ENCODE measurements at places on chromosomes 16 and 17. TPM values are rescaled to one million over a fixed set of nuclear protein-coding genes. Genes with fewer than 3 reads are reported as not detected.

Gene ZNF213
- total RNA-seq, result 3.2 TPM

Gene NOXO1
- under 0.01 TPM for total RNA-seq

Gene DLX4
- total RNA-seq, result not detected

Gene MGRN1
- 15.7 TPM for total RNA-seq

Gene RIPOR1
- total RNA-seq, result 23.4 TPM

Gene CACNG3
- not detected for total RNA-seq

Gene SLC6A4
- total RNA-seq, result 5.0 TPM

Gene PYY
- not detected for total RNA-seq

Gene HCFC1R1
- 6.1 TPM for total RNA-seq

Gene RSL1D1
- total RNA-seq, result 23.4 TPM

Gene DNASE1L2
- 0.22 TPM for total RNA-seq

Gene KRTAP4-6
- not detected for total RNA-seq

Gene CLDN9
- not detected for total RNA-seq

Gene TLCD2
- total RNA-seq, result 1.2 TPM

Gene TSPOAP1
- under 0.01 TPM for total RNA-seq

Gene CCL16
- under 0.01 TPM for total RNA-seq

Gene SLC5A11
- not detected for total RNA-seq

Gene KRTAP1-1
- total RNA-seq, result not detected

Gene CCL8
- not detected for total RNA-seq

Gene NLGN2
- total RNA-seq, result 1.3 TPM

Gene SLC47A1
- 0.40 TPM for total RNA-seq

Gene SPATA22
- total RNA-seq, result not detected

Gene NMT1
- total RNA-seq, result 61.3 TPM

Gene CCT6B
- 0.44 TPM for total RNA-seq

Gene ACE
- total RNA-seq, result 80.6 TPM

Gene PRSS33
- total RNA-seq, result not detected

Gene ALOXE3
- not detected for total RNA-seq

Gene ABAT
- 1.1 TPM for total RNA-seq

Gene RAB11FIP4
- total RNA-seq, result not detected

Gene TNK1
- 1.8 TPM for total RNA-seq

Gene EPN2
- total RNA-seq, result 20.6 TPM

Gene C16orf54
- not detected for total RNA-seq

Gene RNF222
- under 0.01 TPM for total RNA-seq

Gene AFMID
- total RNA-seq, result 53.8 TPM

Data from lung microvascular endothelial cell (primary cell).